ENCODE measurements at places on chromosomes 5 and 9.

DNA sequence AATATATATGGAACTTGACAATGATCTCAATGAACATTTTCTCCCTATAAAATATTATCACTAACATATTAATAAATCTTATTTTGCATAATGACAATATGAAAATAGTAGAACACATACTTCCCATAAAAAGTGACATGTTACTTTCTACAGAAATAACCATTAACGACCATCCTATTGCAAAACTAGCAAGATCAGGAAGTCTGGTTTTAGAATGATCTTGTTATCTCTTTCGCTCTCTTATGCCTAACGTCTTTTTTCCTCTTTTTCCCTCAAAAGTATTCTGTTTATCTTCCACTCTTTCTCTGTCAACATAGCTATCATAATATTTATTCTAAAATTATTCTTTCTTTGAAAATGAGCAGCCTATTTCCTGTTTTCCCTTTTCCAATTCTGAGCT is 21.6 kb upstream of the C5orf46 start:
- no peak for DNase-seq

GRCh38 chr5:3324421-3325101 is 271.1 kb upstream of the IRX1 start:
- DNase-seq, result no peak

DNA sequence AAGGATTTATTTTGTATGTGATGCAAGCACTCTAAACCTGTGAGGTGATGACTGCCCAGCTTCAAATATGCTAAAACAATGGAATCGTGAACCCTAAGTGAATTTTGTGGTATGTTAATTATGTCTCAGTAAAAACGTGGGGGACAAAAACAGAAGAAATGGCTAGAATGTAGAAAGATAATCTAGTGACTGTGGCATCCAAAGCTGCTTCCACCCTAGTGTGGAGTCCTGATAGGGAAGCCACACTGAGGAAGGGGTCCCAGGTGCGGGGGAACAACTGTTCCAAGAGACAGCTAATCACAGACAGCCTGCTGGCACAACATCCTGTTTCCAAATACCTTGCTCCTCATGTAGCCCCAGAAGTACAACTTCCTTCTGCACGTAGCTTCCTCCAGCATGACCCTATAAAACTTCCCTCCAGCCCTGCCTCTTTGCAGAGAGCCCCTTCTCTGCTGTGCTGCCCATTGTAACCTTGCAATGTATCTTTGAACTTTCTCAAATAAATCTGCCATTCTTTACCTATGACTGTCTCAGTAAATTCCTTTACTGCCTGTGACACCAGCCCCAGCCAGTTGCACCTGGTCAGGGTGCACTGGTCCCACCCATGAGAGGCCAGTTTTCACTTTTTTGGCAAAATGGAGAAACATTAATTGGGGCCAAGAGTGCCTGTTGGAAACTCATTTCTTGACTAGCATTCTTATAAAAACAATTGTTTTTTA is 4.9 kb downstream of the GMCL2 start:
- DNase-seq, result no peak

GRCh38 chr5:123700624-123701287 is 188.8 kb downstream of the CSNK1G3 start:
- no peak for DNase-seq

DNA sequence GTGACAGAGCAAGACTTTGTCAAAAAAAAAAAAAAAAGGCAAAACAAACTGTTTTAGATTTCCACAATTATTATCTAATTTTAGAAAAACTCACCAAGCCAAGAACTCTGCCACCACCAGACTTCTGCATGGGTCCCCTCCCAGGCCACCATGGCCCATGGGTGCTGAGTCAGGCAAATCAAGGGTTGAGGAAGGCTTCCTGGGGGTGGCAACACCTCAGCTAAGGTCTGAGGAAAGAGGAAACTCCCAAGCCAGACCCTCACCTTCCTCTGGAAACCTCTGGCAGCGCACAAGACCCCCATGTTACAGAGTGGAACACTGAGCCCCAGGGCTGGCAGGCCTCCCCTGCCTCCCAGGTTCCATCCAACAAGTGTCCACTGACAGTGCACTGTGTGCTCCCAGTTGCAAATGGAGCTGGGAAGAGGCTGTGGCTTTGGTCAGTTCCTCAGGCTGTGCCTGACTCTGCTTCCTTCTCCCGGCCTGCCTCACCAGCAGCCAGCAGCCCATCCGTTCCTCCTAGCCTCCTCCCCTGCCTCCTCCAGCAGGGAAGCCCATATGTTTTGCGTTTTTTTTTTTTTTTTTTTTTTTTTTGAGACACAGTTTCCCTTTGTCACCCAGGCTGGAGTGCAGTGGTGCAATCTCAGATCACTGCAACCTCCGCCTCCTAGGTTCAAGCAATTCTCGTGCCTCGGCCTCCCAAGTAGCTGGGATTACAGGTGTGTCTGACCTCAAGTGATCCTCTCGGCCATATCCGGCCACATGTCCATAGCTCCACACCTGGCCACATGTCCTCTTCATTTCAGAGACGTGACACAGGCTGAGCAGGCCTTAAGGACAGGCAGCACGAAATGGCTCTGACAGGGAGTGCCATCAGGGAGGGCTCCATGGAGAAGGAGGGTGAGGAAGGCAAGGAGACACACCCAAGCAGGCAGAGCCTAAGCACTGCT is 3.5 kb upstream of the SUSD3 start:
- no peak for DNase-seq

- DNase-seq, result no peak
Measured at GRCh38 chr5:121968910-121969607, 7.3 kb downstream of the SRFBP1 start.

GRCh38 chr9:38096238-38096805 is 27.3 kb upstream of the SHB start:
- no peak for DNase-seq

DNA sequence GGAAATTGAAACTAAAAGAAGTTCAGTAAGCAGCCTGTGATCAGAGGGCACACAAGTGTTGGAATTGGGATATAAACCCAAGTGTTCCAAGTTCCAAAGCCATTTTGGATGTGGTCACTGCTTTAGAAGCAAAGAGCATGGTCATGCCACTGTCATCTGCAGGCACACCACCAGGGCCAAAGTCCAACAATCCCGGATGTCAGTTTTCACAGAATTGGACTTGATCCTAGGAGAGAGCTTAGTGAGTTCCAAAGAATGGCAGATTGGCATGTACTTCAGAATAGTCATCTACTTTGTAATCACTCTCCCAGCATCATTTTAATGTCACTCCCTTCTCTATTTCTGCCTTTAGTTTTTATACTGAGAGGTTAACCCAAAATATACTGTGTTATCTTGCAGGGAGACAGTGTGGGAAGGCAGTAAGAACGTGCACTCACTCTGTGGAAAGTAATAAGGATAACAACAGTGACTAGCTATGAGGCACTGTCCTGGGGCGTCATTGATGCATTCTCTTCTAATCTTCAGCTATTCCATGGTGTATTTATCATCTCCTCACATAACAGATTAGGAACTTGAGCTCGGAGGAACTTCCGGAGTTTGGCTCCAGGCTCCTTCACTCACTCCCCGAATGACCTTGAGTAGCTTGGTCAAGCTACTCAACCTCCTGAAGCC is 388.0 kb downstream of the ACTL7B start:
- DNase-seq, result no peak

DNA sequence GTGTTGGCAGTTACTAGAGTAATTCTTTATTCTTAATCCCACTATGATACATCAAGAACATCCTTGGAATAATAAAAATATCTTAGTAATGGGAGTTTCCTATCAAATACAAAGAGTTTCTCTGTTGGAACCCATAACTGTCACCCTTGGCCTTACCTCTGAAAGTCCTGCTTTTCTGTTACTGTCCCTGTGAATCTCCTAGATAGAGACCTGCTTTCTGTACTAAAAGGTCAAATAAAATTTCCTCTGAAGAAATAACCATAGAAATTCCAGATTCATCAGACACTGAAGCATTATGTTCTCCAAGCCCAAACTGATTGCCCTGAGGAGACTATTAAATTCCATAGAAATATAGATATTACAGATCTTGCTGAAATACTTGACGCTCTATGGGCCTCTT is 63.0 kb downstream of the KCNV2 start:
- no peak for DNase-seq

- no peak for DNase-seq
Measured at GRCh38 chr5:76082772-76083554, at the start of gene SV2C. SV2C (plus strand) TSS chr5:76083383; CDS start chr5:76131751, 48,368 bp downstream.

DNA sequence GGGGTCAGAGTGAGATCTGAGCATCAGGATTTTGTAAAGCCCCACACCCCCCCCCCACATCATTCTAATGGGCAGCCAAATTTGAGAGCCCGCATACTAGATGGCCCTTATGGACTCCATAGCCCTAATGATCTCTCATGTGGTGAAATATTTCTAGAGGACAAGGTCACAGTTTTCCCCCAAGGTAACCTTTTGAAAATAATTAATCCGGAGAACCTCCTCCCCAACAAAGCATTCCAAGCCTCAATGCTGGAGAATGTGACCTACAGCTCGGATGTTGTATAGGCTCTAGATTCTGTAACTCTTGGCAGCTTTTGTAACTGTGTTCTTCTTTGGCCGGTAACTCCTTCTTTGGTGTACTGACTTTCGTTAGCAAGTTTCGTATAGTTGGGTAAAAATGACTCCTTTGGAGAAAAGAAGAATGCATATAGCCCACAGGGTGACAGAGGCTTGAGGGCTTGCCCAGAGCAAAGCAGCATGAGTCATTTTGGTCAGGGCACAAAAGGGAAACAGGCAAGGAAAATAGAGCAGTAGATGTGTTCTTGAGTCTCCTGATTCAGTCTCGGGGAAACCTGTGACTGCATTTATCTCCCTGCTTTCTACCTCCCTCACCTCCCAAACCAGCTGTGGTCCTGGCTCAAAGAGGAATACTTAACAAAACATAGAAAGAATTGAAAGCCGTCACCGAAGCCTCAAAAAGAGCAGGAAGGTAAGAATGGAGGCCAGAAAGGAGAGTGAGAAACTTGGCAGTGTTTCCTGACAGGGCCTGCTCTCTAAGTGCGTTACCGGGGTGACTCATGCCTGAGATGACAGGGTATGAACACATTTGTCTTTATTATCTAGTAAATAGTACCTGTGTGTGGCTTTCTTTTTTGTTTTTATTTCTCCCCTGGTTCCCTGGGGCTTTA is 6.6 kb upstream of the XPA start:
- DNase-seq, result no peak

DNA sequence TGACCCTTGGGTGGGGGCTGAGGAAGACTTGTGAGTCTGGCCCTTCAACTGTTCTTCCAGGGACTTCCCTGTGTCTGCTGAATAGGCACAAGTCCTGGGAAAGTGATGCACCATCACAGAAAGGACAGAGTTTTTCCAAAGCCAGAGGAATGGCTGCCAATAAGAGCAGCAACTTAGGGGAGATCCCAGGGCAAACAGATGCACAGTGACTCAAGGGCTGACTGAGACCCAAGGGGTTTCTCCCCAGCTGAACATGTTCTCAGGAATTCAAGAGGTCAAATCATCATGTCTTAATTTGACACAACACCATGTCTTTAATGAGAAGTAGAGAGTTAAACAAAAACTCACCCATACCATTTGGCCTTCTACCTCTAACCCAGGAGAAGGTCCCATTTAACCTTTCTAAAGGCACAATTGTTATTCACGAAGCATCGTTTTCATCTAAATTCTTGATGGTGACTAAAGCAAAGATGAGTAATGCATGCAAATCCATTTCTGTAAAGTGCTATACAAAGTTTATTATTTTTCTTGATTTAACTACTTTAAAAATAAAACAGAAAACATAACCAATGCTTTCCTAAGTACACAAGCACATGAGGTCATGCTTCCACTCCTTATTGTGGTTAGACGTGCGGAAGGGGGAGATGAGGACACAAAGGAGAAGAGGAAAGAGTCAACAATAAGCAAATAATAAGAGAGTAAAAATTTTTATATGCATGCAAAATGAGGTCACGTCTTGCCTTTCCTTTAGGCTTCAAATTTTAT is 324.1 kb downstream of the PLK2 start:
- DNase-seq, result no peak

DNA sequence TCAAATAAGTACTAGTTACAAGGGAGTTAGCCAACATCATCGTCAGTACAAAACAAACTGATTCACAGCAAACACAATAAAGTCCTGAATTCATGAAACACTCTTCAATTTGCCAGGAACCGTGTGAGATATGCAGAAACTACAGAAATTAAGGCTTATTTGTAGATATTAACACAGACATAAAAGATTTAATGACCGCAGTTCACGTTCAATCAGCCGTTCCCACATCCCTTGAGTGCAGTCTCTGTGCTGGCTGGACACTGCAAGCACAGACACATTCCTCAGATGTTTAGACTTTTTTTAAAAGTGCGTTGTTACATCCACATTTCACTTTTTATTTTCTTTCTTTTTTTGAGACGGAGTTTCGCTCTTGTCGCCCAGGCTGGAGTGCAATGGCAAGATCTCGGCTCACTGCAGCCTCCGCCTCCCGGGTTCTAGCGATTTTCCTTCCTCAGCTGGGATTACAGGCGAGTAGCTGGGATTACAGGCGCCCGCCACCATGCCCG is 566 bp upstream of the CEP78 start:
- no peak for DNase-seq

Measured in LNCaP clone FGC (cell line).